ENCODE measurements at places on chromosomes 1 and 21. TPM values are rescaled to one million over a fixed set of nuclear protein-coding genes. Genes with fewer than 3 reads are reported as not detected.

Gene SLC44A5
- not detected for total RNA-seq

Gene OR2L5
- not detected for total RNA-seq

Gene C1orf105
- total RNA-seq = not detected

Gene NKAIN1
- total RNA-seq = 0.59 TPM

Gene KIAA1614
- 4.5 TPM for total RNA-seq

Gene TRAF3IP3
- not detected for total RNA-seq

Gene SPRR4
- not detected for total RNA-seq

Gene PLA2G5
- total RNA-seq = 4.5 TPM

Gene CLEC20A
- total RNA-seq = not detected

Gene SYT6
- not detected for total RNA-seq

Gene KRTAP19-6
- total RNA-seq = not detected

Gene SPRR2D
- not detected for total RNA-seq

Gene AXDND1
- 0.37 TPM for total RNA-seq

Gene MRPS14
- total RNA-seq = 19.1 TPM

Gene CFAP57
- total RNA-seq = under 0.01 TPM

Gene CLCN6
- total RNA-seq = 15.1 TPM

Gene MAEL
- under 0.01 TPM for total RNA-seq

Gene CTTNBP2NL
- 14.7 TPM for total RNA-seq

Gene S100B
- total RNA-seq = not detected
